ENCODE measurements at places on chromosomes 13 and 19. TPM values are rescaled to one million over a fixed set of nuclear protein-coding genes. Genes with fewer than 3 reads are reported as not detected.

GIPR gene
- polyA plus RNA-seq, result 0.52 TPM

ZNF730 gene
- polyA plus RNA-seq, result 8.1 TPM

SPC24 gene
- 19.9 TPM for polyA plus RNA-seq

ZNF737 gene
- polyA plus RNA-seq, result 38.0 TPM

CERS1 gene
- 7.8 TPM for polyA plus RNA-seq

PHF11 gene
- polyA plus RNA-seq, result 58.0 TPM

SIX5 gene
- polyA plus RNA-seq, result 31.4 TPM

CYP2A6 gene
- polyA plus RNA-seq, result 0.14 TPM

TINCR gene
- 0.28 TPM for polyA plus RNA-seq

DNA sequence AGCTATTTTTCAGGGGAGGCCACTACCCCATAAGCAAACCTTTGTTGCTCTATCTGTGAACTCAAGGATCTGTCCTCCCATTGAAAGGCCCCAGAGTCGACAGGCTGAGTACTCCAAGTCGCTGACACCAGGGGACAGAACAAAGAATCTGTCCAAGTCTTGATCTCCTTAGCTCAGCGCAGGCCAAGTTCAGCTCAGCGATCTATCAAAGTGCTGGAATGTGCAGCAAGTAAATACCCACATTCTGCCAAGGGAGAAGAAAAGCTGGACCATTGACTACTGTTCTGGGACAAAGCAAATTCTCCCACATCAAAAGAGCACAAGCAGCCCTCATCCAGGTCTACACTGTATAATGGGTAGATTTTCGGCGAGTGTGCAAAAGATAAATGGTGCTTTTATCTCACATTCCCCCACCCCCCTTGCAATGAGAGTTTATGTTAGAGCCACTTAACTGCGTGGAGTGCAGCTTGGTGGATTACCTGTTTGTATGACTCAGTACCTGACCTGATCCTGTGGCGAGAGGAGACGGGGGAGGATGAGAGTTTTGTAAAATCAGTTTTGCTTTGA is 391.7 kb upstream of the SGCG start:
- DNase-seq, result no peak

DNA sequence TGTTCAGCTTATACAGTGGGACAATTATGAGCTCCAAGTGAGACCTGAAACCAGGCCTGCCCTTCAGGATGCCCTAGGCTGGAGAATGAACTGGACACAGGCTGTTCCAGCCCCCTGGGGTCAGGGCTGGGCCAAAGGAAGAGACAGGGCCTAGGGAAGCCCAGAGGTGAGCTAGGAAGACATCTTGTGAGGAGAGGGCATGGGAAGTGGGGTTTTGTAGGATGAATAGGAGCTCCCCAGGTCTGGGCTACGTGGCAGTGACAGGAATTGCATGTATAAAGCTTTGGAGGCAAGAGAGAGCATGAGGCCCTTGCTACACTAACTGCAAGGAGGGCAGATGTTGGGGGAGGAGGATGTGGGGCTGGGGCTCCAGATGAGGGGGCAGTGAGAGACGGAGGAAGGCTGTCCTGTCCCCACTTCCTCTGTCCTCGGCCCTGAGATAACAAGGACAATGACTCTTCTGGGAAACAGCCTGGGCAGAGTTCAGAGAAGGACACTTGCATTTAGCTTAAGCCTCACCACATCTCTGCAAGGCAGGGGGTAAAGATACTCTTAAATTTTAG is 1.5 kb upstream of the TBXA2R start:
- no peak for DNase-seq

- DNase-seq, result no peak
These were observed 1.2 kb downstream of the POLR2E start for GRCh38 chr19:1093811-1094553.

- no peak for DNase-seq
These were observed 25.7 kb downstream of the CHAMP1 start for GRCh38 chr13:114339857-114340534.

DNA sequence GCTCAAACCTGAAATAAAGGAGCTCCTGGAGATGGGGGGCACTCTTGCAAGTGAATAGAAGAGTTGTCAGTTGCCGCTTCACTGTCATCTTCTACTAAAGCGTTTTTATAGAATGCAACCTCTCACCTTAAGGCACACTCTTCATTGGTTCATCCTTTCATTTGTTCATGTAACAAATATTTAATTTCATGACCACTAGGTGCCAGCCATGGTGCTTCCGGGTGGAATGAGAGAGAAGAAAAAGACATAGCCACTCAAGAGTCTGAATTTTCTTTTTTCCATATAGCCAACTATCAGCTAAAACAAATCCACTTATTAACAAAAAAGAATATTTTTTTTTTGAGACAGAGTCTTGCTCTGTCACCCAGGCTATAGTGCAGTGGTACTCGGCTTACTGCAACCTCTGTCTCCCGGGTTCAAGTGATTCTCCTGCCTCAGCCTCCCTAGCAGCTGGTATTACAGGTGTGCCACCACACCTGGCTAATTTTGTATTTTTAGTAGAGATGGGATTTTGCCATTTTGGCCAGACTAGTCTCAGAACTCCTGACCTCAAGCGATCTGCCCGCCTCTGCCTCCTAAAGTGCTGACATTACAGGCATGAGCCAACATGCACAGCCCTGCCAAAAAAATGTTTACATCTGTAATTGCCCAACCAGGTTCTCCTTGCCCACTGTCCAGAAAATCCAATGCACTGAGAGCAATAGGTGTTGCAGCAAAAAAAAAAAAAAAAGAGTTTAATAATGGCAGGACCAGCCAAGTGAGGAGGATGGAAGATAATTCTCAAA is 22.1 kb upstream of the SACS start:
- no peak for DNase-seq

DNA sequence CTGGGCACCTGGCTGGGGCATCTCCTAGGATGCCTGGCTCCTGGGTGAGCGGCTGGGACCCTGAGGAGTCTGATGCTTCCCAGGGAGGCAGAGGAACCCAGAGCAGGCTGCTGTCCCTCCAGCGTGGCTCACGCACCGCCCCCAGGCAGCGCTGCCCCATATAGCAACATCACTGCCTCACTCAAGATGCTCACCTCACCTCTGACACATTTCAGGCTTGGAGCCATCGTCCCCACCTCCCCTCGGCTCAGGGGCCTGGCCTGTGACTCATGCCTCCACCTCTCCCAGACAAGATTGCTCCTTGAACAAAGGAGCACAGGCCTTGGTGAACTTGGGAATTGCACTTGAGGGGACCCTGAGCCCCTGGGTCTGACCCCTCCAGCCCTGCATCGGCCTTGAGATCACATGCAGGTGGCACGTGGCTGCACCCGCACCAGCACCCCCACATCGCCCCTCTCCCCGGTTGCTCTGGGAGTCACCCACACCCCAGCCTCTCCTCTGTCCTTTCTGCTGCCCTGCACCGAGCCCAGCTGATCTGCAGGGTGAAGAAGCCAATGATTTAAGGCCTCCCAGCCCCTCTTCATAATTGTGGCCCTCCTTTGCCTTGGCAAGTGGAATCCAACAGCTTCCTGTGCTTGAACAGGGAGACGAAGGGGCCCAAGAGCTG is 11.2 kb downstream of the CEBPA start:
- no peak for DNase-seq

DNA sequence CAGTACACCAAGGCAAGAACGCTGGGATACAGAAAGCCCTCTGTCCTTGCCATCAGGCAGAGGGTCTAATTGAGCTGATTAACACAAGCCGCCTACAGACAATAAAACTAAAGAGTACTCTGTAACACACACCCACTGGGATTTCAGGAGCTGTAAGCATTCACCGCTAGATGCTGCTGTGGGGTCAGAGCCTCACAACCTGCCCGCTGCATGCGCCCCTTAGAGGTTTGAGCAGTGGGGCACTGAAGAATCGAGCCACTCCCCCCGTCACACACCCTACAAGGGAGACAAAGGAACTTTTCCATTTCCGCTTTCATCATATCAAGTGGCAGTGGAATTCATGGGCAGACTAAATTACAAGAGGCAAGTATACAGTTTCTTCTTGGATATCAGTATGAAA is 1080.6 kb downstream of the PCDH17 start:
- DNase-seq, result peak; percentile 3

DNA sequence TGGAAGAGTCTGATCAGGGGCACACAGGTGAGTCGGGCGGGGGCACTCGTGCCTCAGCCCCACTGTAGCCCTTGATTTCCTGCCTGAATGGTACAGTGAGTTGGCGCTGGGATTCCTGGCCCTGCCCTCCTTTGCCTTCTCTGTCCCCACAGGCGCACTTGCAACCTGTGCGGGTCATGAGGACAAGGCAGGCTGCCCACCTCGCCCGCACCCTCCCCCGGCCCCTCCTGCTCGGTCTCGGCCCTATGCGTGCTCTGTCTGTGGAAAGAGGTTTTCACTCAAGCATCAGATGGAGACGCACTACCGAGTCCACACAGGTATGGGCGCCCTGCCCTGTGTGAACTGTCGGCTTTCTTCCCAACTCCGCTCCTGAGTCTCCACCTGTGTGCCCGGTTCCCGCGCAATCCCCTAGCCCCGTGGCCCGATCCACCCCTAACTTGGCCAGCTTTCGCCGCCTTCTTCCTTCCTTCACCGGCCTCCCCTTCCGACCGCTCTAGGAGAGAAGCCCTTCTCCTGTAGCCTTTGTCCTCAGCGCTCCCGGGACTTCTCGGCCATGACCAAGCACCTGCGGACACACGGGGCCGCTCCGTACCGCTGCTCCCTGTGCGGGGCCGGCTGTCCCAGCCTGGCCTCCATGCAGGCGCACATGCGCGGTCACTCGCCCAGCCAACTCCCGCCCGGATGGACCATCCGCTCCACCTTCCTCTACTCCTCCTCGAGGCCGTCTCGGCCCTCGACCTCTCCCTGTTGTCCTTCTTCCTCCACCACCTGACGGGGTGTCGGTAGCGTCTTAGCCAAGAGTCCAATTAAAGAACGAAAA is 1.6 kb upstream of the KMT2B start:
- peak; percentile 41 for DNase-seq

DNA sequence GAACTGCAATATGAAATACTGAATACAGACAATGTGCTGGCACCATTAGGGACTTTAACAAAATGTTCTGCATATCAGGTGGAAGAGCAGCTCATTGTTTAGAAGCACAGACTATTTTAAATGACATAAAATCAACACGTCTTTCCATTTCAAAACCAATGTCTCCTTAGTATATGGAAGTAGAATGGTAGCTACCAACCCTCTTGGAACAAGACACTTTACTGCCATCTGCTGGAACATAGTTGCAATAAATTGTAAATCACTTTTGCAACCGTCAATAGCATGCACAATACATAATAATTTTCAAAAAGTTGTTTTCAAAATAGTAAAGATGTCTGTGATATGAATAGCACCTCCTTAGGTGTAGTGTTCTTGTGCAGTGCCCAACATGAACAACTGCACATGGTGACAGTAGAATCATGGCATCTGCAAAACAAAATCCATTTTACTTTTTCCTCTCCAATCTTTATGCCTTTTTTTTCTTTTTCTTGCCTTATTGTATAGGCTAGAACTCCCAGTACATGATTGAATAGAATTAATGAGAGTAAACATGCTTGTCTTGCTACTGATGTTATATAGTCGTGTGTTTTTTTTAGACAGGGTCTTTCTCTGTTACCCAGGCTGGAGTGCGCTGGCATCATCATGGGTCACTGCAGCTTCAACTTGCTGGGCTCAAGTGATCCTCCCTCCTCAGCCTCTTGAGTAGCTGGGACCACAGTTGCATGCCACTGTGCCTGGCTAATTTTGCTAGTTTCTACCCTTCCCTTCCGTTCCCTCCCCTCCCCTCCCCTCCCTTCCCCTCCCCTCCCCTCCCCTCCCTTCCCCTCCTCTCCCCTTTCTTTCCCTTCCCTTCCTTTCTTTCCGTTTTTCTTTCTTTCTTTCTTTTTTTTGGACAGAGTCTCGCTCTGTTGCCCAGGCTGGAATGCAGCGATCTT is 7.8 kb upstream of the LYPD5 start:
- peak; percentile 14 for DNase-seq

- DNase-seq, result no peak
These were observed 9.2 kb downstream of the SBNO2 start for GRCh38 chr19:1164684-1165531.

GRCh38 chr19:41265395-41266153 is 1.4 kb downstream of the HNRNPUL1 start:
- peak; percentile 43 for DNase-seq

DNA sequence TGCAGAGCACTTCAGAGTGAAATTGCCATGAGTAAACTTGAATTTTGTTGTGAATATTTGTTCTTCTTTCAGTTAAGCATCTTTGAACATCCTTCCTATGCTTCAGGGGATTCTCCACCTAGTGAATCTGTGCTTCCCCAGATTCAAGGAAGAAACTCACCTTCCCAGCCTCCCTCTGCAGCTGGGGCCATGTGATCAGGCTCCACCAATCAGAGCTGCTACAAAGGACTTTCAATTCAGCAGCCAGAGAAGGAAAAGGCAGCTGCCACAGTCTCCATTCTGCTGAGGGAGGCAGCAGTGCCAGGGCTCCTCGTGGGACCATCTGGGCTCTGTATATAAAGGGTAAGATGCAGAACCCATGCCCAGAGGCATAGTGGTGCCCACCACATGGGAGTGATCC is 89.7 kb upstream of the SIAH3 start:
- no peak for DNase-seq

- no peak for DNase-seq
These were observed 7.0 kb upstream of the TSC22D1 start for GRCh38 chr13:44583137-44583536.

DNA sequence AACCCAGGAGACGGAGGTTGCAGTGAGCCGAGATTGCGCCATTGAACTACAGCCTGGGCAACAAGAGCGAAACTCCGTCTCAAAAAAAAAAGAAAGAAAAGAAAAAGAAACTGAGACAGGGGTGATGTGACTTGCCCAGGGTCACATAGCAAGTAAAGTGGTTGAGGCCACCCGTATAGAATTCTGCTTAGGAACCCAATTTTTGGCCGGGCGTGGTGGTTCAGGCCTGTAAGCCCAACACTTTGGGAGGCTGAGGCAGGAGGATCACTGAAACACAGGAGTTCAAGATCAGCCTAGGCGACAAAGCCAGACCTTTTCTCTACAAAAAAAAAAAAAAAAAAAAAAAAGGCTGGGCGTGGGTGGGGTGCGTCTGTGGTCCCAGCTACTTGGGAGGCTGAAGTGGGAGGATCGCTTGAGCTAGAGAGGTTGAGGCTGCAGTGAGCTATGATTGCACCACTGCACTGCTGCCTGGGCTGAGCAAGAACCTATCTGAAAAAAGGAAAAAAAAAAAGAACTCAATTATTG is 1.3 kb downstream of the SNRPA start:
- no peak for DNase-seq

DNA sequence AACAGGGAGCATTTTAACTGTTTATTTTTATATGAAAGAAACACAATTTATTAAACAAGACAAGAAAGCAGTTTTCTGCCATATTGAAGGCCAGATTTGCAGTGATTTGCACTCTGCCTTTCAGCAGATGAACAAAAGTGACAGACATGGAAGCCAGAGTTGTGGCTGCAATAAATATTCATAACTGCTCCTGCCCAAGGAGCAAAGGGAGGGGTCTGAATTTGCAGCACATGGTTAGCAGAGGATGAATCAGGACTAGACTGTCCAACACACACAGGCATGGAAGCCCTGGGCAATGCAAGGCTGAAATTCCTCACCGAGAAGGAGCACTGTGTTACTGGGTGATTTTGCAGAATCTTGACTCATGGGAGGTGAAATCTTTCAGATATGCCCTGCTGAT is 418.2 kb downstream of the DCT start:
- no peak for DNase-seq

- no peak for DNase-seq
These were observed 30.0 kb downstream of the CCNE1 start for GRCh38 chr19:29841559-29842367.

GRCh38 chr19:7988307-7988706 is 17.1 kb downstream of the ELAVL1 start:
- no peak for DNase-seq

- no peak for DNase-seq
These were observed 5.4 kb downstream of the NLRP12 start for GRCh38 chr19:53818756-53819155.
